ENCODE measurements at places on chromosomes 7 and 10.

DNA sequence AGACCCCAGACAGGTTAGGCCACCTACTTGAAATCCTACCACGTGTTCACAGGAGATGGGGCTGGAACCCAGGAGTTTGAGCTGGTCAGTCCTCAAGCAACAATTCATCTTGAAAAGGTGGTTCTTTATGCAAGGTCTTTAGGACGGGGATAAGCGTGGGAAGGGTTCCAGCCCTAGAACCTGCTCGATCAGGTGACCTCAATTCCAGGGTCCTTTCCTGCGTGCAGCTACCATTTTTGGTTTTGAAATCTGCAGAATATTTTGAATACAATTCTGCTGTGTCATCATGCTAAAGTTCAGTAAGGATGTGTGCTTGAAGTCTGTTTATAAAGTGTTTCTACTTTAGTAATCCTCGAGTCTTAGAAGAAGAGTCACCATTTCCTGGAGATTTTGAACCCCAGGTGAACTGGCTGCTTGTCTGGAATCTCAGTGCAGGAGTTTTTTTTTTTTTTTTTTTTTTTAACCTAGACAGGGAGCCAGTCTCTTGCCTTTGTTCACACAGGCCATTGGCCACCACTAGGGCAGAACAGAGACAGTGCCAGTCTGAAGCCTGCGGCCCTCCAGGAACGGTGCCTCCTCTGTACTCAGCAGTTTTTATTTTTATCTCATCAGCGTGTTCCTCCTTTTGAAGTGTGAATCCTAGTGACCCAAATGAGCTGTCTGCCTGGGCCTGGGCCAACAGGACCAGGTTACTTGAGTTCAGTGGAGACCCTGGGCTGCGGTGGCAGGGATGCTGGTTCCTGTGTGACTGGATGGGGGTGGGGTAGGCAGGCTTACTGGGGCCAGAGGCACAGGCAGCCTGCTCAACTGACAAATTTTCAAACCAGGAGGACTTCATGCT is 54.6 kb downstream of the EEPD1 start:
- DNase-seq: no peak

DNA sequence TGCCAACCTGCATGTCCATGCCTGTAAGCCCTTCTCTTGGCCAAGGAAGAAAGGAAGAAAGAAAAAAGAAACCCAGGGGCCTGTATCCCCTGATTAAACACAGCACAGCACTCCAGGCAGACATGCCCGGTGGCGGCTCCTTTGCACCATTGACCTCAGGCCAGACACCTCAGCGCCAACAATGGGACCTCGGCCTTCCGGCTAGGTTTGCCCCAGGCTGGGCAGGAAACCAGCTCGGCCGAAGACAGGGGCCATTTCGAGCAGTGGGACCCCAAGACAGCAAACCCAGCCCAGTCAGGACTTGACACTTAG is 2.8 kb downstream of the HOXA10 start:
- peak; percentile 55 for DNase-seq

- DNase-seq: no peak
Observed at GRCh38 chr7:102253973-102254370, 32.7 kb upstream of the SH2B2 start.

DNA sequence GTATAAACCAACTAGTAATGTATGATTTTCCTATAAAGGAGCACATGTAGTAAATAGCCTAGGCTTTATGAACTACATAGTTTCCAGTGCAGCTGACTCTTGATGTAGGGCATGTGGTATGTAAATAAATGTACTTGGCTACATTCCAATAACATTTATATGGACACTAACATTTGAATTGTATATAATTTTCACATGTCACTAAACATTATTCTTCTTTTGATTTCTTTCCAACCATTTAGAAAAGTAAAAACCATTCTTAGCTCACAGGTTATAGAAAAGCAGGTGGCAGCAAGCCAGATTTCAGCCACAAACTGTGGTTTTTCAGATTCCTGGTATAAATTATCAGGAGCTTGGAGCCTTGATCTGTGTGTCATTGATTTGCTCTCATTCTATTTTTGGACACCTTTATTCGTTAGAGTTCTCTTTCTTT is 1182.0 kb downstream of the CNTNAP2 start:
- peak; percentile 88 for DNase-seq

DNA sequence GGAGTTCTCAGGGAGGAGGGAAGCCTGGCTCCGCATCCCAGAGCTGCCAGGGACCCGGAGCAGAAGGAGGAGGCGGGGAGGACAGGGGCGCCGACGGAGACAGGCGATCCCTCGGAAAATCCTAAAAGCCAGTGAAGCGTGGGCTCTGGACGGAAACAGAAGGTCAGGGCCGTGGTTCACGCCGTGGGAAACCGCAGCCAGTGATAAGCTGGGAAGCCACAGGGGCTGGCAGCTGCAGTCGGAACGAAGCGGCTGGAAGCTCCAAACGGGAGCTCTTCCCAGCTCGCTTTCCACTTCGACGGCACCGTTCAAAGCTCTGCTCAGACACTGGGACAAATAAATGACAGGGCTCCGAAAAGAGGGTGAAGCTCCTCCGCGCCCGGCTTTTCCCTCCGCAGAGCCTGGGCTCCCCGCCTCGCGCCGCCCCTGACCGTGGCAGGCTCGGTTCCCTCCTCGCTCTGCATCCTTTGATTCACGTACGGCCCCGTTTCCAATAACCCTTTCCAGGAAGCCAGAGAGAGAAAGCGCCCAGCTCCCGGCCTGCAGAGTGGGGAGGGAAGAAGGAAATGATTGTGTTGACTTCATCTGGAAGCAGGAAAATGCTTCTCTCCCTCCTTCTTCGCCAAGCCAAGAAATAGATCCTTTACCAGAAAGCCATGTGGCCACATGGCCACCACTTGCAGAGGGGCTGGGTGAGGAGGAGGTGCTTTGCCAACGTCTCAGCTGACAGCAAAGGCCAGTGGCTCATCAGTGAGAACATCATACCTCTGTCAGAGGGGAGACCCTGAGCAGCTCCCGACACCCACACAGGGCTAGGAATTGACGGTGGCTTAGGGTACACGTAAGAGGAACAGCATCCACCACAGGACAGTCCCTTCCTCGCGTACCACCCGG is 57.4 kb downstream of the ADRB1 start:
- no peak for DNase-seq

DNA sequence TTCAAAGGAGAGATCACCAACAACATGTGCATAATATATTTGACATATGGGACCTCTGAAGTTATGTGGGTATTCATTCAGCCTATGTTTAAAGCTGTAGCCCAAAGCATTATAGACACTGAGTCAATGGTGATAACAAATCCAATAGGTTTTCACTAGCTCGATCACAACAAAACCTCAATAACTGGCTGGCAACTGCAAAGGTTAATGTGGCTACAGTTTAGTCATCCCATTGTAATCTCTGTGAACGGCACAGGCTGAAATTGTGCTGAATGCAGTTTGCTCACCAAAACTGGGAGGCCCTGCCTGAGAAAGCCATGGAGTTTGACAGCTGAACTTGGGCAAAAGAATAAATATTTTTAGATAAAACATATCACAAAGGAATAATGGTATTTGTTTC is 152.4 kb upstream of the ADO start:
- no peak for DNase-seq

- DNase-seq: no peak
Observed at GRCh38 chr7:107609811-107610261, 29.8 kb downstream of the BCAP29 start.

GRCh38 chr7:17963281-17963680 is 23.0 kb upstream of the SNX13 start:
- DNase-seq: no peak

DNA sequence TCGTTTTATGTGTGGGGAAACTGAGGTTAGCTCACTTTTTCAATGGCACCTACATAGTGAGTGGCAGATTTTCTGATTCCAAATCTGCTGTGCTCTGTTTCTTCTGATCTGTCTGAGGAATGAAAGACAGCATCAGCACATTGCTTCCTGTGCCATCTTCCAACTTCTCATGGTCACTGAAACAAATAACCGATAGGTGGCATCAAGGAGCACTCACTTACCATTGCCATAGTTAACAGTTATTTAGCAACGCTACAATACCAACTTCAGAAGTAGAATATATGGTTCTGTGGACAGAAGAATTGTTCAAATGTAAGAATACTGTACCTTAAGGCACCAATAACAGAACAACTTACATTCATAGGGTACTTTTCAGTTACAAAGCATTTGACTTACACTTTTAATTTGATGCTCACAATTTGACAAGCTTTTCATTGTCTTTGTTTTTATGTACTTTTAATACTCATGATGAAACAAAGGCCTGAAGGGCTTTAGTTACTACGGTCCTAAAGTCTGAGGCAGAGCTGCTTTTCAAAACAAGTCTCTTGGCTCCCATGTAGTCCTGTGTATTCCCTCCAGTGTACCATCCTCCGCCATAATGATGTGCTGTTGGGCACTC is 228.9 kb upstream of the TCF7L2 start:
- no peak for DNase-seq

GRCh38 chr7:123329988-123330643 is 130.3 kb upstream of the SLC13A1 start:
- DNase-seq: no peak

GRCh38 chr7:123193235-123193634 is 6.5 kb downstream of the SLC13A1 start:
- DNase-seq: no peak

DNA sequence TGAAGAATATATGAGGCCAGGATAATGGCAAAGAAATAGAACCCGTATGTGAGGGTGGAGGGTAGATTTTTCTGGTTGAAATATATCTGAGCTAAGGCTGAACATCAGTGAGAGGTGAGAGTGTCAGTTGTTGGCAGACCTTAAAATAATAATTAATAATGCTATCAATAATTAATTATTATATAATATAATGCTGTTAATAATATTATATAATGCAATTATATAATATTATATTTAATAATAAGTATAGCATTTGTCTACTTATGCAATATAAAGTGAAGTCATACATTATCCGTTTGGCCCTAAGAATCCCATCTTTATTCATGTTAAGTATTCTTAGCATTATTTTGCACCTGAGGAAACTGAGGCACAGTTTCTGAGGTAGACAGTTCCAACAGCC is 269.9 kb upstream of the FZD8 start:
- DNase-seq: no peak

GRCh38 chr7:94436700-94437099 is 42.0 kb downstream of the COL1A2 start:
- DNase-seq: no peak
